Mammary epithelial cell (primary cell): ENCODE measurements at places on chromosomes 1 and 21.
A peak's percentile ranks its signal among the peaks of the same experiment; 100 is the strongest.

GRCh38 chr1:159992161-159992560, 38.1 kb upstream of the SLAMF9 start:
- no peak for DNase-seq

- DNase-seq = no peak
Observed at GRCh38 chr21:42358261-42358660, 7.5 kb upstream of the TFF2 start.

DNA sequence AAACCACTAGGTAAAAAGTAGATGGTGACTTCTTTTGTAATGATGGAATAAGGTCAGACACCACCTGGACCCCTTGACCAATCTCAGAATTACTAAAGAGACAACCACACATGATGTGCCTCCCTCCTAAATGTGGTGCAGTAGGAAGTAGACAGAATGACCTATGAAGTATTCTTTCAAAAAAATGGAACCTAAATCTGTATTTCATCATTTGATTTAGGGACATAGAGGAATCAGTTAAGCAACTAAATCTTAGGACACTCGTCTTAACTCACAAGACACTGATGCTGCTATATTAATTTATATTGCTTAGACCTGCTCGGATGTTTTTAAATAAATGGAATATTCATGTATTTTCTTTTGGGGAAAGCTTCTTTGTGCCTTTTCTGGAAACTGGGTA, 80.9 kb upstream of the IRF2BP2 start:
- DNase-seq = no peak

DNA sequence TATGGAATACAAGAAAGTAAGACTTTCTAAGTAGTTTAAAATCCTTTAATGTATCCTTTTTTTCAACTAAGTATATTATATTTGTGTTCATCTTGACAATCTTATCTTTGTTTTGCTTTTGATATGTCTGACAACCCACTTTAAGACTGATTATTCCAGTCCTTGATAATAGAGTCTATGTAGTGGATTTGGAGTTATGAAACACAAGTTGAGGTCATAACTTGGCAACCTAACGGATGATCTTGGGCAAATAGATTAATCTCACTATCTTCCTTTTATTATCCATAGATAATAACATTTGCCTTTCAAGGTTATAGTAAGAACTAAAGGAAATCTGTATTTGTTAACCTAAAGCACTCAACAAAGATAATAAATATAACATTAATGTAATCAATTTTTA, 4.8 kb upstream of the GBP2 start:
- DNase-seq = no peak

DNA sequence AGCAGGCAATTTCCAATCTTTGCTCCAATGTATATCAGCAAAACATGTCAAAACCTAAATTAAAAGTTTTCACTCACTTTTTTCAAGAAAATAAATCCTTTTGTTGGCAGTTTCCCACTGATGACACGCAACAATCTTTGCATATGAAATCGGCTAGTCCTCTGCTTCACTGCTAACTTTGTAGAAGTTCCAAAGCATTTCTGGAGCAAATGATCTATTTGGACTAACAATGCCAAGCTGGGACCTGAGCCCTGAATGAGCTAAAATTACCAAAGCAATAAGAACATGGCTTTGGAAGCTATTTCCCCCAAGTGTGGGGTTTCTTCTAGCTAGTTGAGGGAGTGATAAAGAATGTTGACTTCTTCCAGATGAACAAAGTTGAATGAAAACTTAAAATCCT, 5.1 kb downstream of the BEND5 start:
- DNase-seq = no peak

- DNase-seq = no peak
Observed at GRCh38 chr1:108801101-108801500, 54.6 kb downstream of the STXBP3 start.

- no peak for DNase-seq
Observed at GRCh38 chr1:78437941-78438340, 52.8 kb upstream of the PTGFR start.

GRCh38 chr1:29648026-29648425, 411.7 kb downstream of the PTPRU start:
- no peak for DNase-seq

- DNase-seq = no peak
Observed at GRCh38 chr1:244028701-244029100, 22.4 kb upstream of the ZBTB18 start.

GRCh38 chr1:99456536-99456935, 189.4 kb upstream of the PALMD start:
- DNase-seq = peak; percentile 19

DNA sequence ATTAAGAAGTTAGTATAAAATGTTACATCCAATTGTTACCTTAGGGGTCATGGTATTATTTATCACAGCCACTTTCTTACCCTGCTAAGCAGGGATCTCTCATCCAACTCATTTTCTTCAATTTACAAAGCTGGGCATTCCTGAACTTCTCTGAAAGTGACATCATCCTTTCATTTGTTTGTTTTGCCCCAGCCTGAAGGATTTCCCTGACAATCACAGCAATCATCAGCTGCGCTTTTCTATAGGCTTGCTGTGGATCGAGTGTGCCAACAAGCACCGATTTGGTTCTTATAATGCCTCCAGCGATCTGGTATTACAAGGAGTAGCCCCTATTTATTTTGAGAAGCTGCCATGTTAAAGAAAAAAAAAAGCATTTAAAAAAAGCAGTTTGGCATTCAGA, 240.2 kb downstream of the USH2A start:
- DNase-seq = no peak

GRCh38 chr1:180237869-180238476, 7.9 kb downstream of the LHX4 start:
- DNase-seq = no peak

DNA sequence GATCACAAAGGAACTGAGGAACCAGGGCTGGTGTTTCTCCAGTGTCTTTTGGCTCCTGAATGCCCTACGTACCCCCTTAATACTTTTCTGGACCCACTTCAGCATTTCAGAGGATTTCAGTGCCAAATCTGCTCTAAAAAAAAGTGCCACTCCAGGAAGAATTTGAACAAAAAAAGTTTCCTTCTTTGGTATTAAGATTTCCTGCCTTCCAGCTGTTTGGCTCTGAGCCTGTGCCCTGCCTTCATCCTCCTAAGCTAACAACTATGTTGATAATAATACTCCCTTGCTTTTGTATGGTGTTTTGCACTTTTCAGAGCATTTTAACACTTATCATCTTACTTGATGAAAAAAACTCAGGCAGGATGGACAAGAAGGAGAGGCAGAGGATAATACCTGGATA, 11.0 kb upstream of the RIMS3 start:
- no peak for DNase-seq

- DNase-seq = peak; percentile 19
Observed at GRCh38 chr1:230307213-230307612, 118.9 kb downstream of the PGBD5 start.

GRCh38 chr1:36034692-36035091, 49.2 kb upstream of the TEKT2 start:
- DNase-seq = peak; percentile 92

GRCh38 chr21:21291883-21292569, 293.8 kb downstream of the NCAM2 start:
- DNase-seq = no peak

DNA sequence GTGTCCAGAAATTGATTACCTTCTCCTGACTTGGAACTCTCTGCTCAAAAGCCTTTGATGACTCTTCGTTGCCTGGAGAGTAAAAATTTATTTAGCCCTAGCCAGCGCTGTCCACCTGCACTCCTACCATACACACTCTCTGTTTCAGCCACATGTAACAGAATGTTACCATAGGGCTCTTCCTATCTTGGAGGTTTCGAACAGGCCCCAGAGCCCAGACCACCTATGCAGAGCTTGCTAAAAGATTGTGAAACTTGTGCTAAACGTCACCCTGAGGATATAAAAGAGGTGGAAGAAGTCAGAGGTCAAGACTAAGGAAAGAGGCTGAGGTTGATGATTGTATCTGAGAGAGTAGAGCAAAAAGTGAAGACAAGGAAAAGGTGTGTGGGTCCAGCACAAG, 237.0 kb upstream of the HOOK1 start:
- no peak for DNase-seq

DNA sequence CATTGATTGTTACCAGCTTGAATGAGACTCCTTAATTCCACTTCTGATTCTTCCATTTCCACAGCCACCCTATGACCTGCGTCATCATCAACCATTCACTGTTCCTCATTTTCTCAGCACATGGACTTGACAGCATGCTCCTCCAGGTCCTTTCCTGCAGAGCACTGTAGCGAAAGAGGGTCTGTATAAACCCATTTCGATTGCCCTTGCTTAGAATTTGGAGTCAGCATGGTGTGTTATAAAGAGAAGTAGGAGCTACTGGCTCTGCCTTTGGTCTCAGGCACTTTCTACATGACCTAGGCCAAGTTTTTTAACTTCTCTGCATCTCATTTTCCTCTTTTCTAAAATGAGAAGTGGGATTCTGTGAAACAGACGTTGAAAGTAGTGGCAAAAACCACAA, 133.8 kb downstream of the AK5 start:
- no peak for DNase-seq

- DNase-seq = no peak
Observed at GRCh38 chr1:98211271-98211845, 290.5 kb upstream of the DPYD start.

- peak; percentile 61 for DNase-seq
Observed at GRCh38 chr1:30670240-30671060, 52.9 kb downstream of the MATN1 start.

GRCh38 chr1:17258758-17259130, 9.8 kb downstream of the PADI3 start:
- DNase-seq = no peak

DNA sequence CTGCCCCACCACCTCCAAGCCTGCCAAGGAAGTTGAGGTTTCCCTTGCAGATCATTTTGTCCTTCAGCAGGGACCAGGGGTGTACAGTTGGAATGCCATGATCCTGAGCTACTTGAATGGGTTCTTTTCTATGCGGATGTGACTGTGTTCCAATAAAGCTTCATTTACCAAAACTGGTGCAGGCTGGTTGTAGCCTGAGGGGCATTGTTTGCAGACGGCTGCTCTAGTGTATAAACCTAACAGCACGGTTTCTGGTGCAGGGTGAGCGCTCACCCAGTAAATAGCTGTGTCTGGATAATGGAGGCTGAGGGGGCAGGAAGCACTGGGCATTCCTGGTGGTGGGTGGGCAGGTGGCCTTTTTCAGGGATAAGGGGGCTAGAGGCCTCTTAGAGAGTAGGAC, 72.7 kb upstream of the ACTL8 start:
- DNase-seq = peak; percentile 31

GRCh38 chr21:26491663-26492062, 81.4 kb downstream of the CYYR1 start:
- DNase-seq = no peak

DNA sequence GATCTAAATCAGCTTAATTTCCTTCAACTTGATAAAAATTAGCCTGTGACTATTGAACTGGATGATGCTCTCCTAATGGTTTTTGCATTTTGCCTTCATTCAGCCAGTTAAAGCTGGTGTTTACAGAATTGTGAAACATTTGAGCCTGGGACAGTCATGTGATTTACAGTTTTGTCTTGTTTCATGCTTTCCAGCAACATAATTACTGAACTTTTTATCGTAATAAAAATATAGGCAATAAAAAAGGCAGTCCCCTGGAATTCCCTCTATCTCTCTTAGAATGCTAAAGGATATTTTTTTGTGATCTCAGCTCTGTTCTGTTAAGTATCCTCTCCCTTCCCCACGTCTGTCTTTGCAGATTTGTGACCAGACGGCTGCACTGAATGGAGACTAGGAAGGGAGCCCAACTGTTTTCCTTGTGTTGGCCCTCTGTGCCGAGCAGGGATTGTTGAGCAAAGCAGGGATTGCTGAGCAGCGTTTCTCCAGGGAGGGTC, 70.3 kb upstream of the RGL1 start:
- DNase-seq = no peak

DNA sequence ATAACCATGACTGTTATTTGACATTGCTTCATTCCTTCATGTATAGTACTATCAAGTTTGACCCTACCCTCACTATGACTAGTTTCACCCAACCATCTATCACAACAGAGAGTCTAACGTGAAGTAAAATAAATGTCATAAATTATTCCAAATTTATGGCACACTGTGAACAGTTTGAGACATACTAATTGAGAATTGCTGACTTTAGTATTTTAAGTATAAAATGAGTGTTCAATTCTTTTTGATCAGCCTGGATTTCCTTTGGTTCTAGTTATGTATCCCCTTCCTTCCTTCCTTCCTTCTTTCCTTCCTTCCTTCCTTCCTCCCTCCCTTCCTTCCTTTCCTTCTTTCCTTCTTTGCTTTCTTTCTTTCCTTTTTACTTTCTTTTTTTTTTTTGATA, 14.5 kb downstream of the CR1 start:
- no peak for DNase-seq

GRCh38 chr1:66396212-66396890, 137.6 kb upstream of the SGIP1 start:
- no peak for DNase-seq

GRCh38 chr1:84192681-84193080, 48.6 kb downstream of the PRKACB start:
- DNase-seq = no peak

DNA sequence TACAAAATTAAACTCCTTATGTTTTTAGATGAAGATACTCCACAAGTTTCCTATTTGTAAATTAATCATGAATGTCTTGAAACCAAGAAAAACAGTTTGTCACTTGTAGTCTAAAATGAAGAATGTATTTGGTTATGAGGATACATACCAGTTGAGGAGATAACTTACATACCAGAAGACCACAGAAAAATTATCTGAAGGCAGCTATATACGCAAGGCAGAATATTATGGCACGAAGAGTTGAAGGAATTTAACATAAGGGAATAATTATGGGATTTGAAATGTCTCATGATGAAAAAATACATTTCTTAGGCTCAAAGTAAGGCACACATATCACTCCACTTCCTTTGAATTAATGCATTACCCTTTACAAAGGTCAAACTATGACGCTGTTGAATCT, 73.3 kb downstream of the IFI44 start:
- no peak for DNase-seq

DNA sequence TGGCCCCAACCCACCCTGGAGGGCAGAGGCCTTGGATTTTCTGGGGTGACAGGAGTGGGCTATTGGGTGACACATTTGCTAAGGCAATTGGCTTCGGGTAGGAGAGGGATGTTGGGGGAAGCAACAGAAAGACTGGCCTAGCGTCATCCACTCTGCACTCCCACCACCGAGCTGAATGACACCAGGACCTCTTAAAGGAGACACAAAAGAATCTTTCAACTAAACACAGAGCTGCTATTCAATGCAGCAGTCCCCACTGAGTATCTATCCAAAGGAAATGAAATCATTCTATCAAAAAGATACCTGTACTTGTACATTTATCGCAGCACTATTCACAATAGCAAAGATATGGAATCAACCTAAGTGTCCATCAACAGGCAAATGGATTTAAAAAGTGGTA, 6.2 kb downstream of the TFF2 start:
- DNase-seq = no peak

- DNase-seq = no peak
Observed at GRCh38 chr21:27582948-27583430, 616.1 kb upstream of the ADAMTS5 start.

- DNase-seq = no peak
Observed at GRCh38 chr1:39713557-39713956, 22.3 kb upstream of the HPCAL4 start.

- DNase-seq = no peak
Observed at GRCh38 chr1:243713470-243714186, 136.4 kb downstream of the AKT3 start.
